ENCODE measurements at places on chromosomes 13 and 19.

DNA sequence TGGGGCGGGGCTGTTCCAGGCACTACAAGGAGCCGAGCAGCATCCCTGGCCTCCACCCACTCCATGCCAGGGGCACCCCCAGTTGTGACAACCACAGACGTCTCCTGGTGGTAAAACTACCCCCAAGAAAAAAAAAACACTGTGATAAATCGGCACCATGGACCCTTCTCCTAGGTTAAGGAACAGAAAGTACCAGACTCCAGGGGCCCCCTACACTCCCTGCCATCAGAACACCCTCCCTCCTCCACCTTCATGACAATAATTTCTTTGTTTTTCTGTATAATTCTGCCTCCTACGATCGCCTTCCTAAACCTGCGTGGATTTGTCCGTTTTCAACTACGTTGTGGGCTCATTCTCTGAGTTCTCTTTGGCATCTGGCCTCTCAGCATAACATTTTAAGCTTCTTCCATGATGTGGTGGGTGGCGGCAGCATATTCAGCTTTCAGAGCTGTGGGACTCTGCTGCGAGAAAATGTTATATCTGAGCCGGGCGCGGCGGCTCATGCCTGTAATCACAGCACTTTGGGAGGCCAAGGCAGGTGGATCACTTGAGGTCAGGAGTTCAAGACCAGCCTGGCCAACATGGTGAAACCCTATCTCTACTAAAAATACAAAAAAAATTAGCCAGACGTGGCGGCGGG is 8.6 kb downstream of the TLE2 start:
- DNase-seq, result no peak

DNA sequence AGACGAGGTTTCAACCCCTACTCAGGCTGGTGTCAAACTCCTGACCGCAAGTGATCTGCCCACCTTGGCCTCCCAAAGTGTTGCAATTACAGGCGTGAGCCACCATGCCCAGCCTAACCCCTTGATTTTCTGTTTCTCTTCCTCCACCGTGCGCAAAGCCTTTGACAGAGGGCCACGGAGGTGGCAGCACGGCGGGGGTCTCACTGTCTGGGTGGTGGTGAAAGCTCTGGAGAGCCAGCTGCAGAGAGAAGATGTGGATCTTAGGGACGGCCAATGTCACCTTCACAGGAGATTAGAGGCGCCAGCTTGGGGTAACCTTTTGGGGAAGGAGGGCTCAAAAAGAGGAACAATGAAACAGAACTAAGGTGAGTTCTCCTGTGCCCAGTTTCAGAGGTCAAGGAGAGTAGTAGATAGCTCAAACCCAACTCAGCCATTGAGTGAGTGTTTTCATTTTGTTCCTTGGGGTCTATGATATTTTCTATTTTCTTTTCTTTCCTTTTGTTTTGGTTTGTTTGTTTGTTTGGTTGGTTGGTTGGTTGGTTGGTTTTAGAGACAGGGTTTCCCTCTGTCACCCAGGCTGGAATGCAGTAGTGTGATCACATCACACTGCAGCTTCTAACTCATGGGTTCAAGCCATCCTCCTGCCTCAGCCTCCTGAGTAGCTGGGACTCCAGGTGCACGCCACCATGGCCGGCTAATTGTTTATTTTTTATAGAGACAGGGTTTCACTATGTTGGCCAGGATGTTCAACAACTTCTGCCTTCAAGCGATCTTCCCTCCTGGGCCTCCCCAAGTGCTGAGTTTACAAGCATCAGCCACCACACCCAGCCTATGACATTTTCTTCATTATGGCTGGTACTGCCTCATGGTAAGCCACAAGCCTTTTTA is 37.7 kb downstream of the GPR42 start:
- DNase-seq, result no peak

DNA sequence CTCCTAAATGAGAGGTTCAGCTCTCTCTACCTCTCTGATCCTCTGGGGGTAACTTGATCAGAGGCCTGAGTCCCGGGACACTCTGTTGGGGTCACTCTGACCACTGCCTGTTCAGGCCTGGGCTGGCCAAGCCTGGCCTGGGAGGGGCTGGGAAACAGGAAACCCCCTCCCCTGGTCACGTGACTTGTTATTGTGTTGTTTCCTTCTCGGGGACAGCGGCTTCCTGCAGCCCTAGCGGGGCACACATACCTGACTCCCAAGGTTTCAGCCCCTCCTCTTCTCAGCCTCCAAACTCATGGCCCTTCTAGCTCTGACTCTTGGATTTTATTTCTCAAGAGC is at the start of gene USHBP1:
TSS of gene USHBP1 (minus strand) at position 105 of the 339 bp plus-strand sequence. CDS start 446 bp downstream, outside the sequence.
- DNase-seq, result no peak

GRCh38 chr13:32548837-32549236 is 10.2 kb upstream of the N4BP2L2 start:
- DNase-seq, result no peak

DNA sequence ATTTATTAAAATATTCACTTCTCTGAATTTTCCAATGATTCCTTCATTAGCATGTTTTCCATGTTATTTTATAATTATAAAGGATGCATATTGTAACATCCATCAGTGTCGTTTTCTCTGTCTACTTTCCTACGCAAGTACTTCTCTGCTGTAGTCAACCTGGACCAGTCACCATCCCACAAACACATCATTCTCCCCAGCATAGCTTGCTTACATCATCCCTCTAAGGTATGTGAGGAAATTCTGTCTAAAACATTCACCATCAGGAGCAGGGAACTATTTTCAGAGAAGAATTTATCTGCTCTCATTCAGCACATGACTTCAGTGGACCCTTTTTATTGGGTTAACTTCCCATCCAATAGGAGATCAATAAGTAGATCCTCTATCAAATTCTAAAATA is 806.1 kb upstream of the ARGLU1 start:
- DNase-seq, result no peak

DNA sequence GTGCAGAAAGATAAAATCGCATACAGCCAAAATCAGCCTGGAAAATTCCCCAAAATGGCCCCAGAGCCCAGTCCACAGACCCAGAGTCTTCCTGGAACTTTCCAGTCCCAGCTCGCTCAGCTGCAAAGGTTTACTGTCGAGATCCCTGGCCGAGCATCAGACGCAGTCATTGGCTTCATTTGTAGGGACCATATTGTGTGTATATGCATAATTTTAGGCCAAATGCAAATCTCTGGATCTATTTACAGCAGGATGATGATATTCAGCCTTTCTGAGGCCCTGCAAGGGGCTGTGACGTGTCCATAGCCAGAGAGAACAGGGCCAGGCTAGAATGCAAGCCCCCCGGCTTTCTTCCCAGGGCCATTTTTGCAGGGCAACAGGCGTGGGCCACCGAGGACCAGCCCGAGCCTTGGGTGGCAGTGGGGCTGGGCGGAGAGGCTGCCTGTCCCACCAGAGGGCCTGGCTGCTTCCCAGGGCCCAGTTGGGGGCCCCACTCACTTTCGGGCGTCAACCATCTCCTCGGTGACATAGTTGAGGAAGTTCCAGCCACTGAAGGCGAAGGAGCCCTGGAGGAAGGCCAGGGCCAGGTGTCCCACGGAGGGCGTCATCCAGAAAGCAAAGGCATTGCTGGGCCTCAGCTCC is 13.7 kb downstream of the SLC7A10 start:
- no peak for DNase-seq

- DNase-seq, result no peak
Measured at GRCh38 chr13:71320452-71320851, 546.6 kb downstream of the DACH1 start.

DNA sequence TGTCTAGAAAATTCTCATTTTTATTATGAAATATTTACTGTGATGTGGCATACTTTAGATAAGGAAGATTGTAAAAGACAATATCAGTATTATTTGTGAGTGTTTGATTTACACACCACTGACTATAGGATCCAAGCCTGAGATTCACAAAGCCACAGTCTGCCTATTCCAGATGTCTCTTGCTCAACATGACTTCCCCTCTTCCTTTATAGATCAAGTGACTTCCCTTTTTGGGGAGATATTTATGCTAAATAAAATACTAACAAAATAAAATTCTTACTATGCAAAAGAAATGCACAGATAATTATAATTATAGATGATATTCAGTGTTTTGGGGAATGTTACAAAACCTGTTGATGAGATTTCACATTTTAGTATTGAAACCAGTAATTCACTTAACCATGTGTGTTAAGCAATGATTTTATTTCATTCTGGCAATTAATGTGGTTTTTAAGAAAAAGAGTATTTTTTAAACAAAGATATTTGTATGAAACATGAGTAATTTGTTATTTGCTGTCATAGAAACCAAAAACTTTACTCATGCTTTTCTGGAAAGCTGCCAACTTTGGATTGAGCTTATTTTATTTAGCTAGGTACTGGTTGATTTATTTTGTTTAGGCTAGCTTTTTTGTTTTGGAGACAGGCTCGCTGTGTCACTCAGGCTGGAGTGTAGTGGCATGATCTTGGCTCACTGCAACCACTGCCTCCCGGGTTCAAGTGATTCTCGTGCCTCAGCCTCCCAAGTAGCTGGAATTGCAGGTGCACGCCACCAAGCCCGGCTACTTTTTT is 13.7 kb upstream of the GPR183 start:
- DNase-seq, result peak; percentile 72

DNA sequence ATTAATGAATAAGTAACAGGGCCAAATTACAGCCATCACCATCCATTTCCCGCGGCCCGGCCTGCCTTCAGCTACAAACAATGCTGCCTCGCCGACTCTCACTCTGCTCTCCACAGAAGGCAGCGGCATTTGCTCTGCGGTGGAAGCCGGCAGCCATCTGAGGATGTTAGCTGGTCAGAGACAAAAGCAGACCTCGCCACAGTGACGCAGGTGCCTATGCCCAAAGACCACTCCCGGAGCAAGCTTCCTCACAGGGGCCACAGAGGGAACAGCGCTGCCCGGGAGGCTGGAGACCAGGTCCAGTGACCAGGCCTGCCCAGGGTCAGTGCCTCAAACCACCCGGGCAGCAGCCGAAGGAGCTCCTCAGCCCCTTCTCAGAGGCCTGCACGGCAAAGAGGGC is 16.4 kb downstream of the PEPD start:
- no peak for DNase-seq

DNA sequence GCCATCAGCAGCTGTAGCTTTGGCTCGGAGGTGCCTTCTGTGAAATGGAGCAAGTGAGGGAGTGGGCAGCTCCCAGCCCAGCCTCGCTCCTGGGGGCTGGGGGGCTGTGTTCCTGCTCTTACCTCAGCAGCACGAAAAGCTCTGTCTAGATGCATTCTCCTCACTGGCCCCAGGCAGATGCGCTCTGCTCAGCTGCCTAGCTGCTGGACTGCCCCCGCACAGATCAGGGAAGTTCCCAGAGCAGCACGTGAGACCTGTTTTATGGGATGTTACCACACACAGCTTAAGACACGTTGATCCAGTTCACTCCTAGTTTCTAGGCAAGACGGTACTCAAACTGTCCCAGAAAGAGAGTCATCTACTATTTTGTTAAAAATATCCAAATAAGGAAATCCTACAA is 13.6 kb downstream of the LCP1 start:
- peak; percentile 40 for DNase-seq

DNA sequence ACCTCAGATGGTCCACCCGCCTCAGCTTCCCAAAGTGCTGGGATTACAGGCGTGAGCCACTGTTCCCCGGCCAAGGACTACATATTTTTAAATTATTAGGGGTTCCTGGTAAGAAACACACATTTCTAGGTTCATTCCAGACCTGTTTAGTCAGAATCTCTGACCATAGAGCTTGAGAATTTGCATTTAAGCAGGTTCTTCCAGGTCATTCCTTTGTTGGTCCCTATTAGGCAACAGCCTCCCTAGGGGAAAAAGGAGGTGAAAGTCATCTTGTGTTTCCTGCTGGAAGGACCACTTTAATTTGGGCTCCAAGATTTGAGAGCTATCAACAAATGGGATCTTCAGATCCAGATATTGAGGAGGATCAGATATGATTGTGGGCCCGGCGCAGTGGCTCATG is 16.3 kb downstream of the S1PR2 start:
- DNase-seq, result no peak

DNA sequence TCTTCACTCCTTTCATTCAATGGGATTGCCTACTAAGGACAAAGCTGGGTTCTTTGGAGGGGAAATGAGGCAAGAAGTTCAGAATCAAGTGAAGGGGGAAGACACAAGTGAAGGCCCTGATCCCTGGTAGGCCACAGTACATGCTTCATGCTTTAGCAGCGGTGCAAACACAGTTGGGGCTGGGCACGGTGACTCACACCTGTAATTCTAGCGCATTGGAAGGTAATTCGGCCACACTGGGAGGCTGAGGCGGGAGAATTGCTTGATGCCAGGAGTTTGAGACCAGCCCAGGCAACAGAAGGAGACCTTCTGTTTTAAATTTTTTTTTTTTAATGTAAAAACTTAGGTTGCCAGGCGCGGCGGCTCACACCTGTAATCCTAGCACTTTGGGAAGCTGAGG is 23.4 kb upstream of the GATAD2A start:
- no peak for DNase-seq

GRCh38 chr19:38031423-38031770 is 124.4 kb downstream of the SIPA1L3 start:
- DNase-seq, result no peak

- no peak for DNase-seq
Measured at GRCh38 chr13:101116341-101116740, 300.0 kb downstream of the NALCN start.

Data from CD8-positive, alpha-beta T cell (primary cell).